Fibroblast of skin of left quadriceps (primary cell): ENCODE measurements at places on chromosomes 3 and 15.

- DNase-seq: no peak
These were observed 60.4 kb downstream of the UQCC5 start for GRCh38 chr3:52596658-52597265.

DNA sequence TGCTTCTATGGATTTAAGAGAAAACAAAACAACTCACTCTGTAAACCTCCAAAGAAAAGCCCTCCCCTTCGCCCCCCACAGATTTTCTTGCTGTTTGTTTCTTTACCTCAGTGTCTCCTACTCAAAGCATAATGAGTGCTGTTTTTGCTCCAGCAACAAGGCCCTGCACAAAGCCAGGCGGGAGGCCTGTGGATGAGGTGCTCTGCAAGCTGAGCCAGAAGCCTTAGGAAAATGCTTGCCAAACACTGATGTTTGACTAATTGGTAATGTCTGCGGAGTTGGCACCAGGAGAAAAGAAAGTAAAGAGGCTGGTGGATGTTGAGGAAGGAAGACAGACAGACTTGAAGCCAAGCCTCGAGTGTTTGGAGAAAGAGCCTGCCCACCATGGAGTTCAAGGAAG is 99.7 kb downstream of the RARB start:
- DNase-seq: no peak

DNA sequence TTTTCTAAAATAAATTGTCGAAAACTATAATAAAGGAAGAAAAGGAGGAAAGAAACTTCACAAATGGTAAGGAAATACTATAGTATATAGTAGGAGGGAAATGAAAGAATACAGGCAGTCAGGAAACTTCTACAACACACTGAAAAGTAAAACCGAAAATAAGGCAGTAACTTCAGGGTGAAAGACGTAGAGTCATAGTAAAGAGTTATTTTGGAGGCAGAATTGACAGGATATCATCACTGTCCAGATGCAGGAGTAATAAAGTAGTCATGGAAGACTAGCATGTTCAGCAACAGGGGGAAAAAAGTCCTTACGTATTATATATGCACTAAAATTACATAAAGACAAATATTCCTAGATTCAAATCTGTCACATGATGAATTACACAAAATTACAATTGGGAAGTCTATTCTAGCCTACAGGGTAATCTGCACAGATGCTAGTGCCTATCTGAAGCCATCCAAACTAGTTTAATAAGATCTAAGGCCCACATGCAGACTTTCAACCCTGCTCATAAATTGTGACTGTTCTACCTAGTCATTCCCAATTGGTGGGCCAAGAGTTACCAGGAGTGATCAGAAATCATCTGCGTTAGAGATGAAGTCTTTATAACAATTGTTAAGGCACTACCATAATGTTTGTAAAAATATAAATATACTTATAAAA is 14.0 kb downstream of the VPS13C start:
- DNase-seq: no peak

DNA sequence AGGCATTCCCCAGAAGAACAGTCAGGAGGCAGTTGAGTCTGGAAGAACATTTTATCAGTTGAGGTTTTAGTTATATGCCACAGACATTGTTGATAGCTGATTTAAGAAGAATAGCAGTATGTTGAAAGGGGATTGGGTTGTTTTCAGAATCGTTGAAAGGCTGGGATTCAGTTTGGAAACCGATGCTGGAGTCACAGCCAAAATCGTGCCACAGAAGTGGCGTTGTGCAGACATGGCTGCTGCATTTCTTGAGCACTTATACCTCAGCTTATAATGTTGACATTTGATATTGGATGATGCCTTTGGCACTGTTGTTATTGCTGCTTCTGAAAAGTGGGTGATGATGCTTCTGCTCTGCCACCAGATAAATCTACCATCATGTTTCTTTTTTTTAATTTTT is 16.1 kb downstream of the SLMAP start:
- DNase-seq: no peak

DNA sequence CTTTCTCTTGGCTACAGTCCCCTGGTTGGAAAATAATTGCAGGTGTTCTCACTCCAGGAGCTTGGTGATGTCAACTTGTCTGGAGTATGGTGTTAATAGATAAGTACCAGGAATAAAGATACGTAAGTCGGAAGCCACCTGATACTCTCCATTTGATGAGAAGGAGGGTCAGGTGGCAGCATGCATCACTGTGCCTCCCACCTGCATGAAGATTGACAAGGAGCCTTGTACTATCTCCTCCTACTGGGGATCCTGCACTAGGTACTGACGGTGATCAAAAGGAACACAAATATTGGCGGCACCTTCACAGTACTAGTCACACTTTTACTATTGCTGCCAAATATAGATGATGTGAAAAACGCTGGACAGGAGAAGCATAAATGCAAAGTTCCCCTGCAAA is 32.6 kb upstream of the GABRB3 start:
- DNase-seq: no peak

GRCh38 chr3:152853196-152853595 is 18.3 kb downstream of the P2RY1 start:
- DNase-seq: no peak

- DNase-seq: no peak
These were observed 95.0 kb upstream of the GADL1 start for GRCh38 chr3:30989276-30990030.

- no peak for DNase-seq
These were observed 522.2 kb upstream of the ZNF717 start for GRCh38 chr3:76307556-76307955.

- DNase-seq: no peak
These were observed 509.9 kb downstream of the MECOM start for GRCh38 chr3:169153656-169154055.

GRCh38 chr3:71868876-71869275 is 83.9 kb upstream of the PROK2 start:
- DNase-seq: no peak
